ENCODE measurements at places on chromosomes 6 and 20. TPM values are rescaled to one million over a fixed set of nuclear protein-coding genes. Genes with fewer than 3 reads are reported as not detected.
A peak's percentile ranks its signal among the peaks of the same experiment; 100 is the strongest.

- no peak for DNase-seq
These were observed 33.3 kb upstream of the SYNDIG1 start for GRCh38 chr20:24436160-24436559.

GRCh38 chr6:49550492-49551077, at the start of gene C6orf141:
Gene C6orf141, plus strand, starts transcription at chr6:49550668. Its CDS starts 125 bp downstream, at chr6:49550793.
- peak; percentile 41 for DNase-seq

DNA sequence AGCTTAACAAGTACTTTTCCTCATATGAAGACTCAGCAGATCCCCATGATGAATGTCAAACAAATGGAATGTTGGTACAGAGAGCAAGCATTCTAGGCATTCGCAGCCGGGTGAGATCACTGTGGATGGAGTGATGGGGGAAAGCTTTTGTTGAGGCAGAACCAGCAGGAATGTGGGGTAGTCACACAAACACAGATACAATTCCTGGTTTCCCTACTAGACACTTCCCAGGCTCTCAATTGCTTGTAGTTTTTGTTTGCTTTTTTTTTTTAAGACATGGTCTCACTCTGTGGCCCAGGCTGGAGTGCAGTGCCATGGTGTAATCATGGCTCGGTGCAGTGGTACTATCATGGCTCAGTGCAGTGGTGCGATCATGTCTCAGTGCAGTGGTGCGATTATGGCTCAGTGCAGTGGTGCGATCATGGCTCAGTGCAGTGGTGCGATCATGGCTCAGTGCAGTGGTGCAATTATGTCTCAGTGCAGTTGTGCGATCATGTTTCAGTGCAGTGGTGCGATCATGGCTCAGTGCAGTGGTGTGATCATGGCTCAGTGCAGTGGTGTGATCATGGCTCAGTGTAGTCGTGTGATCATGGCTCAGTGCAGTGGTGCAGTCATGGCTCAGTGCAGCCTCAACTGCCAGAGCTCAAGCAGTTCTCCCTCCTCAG, 15.4 kb upstream of the IER3 start:
- no peak for DNase-seq

DNA sequence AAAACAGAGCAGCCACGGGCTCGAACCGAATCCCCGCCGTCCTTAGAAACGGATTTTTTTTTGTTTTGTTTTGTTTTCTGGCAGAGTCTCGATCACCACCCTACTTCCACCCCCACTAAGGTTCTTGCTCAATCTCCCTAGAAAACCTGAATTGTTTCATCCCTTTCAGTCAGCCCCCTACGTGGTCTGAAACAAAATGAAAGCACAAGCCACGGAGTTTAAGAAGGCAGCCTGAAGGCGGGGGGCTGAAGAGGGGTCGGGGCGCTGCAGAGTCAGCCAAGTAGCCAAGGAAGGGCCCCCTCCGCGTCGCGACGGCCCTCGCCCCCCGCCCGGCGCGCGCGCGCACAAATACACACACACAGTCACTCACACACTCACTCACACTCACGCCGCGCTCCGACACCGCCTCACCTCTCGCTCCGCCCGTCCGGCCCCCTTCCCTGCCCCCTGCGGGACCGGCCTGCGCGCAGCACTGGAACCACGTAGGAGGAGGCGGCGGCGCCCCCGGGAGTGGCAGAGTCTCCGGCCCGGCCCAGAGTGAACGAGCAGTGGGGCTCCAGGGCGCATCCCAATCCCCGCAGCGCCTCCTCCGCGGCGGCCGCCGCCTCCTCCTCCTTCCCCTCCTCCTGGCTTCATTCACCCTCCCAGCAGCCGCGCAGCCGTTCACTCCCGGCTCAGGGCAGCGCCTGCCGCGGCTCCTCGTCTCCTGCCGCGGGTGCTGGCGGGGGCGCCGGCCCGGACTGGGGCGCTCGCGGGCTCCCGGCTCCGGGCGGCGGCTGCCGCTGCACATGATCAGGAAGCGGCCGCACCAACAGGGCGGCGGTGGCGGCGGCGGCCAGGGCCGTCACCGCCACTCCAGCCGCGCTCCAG, 1.4 kb downstream of the ATXN1 start:
- DNase-seq, result peak; percentile 75

DNA sequence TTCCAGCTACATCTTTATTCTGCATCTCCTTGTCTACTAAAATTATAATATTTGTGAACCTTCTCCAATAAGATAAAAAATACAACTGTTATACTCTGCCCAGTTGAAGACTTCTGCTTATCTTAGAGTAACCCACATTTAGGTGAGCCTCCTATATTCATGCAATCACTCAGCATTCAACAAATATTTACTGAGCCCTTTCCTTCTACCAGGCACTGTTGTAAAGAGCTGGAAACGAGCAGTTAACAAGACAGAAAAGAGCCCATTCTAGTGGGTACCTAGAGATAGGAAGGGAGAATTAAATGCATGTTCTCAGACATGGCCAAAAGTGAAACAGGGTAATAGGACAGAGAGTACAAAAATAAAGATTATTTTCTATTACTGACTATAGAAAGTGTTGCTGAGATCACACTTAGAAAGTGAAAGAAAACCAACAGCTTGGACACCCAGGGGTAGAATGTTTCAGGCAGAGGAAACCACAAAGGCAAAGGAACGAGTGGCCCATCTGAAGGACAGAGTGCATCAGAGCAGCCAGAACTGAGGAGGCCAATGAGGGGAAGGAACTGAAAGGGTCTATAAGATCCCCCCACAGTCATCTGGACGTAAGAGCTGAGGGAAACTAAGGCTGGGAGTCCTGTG, 50.8 kb upstream of the SMLR1 start:
- no peak for DNase-seq

The METTL24 gene
- total RNA-seq, result not detected

The SDCBP2 gene
- 11.0 TPM for total RNA-seq

- peak; percentile 21 for DNase-seq
These were observed 38.4 kb downstream of the RREB1 start for GRCh38 chr6:7145885-7146828.

DNA sequence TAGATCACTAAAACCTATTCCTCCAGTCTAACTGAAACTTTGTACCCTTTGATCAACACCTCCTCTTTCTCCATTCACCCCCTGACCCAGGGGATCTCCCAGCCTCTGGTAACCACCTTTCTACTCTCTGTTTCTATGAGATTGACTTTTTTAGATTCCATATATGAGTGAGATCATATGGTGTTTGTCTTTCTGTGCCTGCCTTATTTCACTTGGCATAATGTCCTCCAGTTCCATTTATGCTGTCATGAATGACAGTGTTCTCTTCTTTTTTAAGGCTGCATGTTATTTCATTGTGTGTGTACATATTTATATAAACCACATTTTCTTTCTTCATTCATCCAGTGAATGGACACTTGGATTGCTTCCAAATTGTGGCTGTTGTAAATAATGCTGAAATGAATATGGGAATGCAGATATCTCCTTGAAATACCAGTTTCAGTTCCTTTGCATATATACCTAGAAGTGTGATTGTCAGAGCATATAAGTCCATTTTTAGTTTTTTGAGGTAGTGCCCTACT, 57.7 kb downstream of the DHX35 start:
- DNase-seq, result peak; percentile 71

DNA sequence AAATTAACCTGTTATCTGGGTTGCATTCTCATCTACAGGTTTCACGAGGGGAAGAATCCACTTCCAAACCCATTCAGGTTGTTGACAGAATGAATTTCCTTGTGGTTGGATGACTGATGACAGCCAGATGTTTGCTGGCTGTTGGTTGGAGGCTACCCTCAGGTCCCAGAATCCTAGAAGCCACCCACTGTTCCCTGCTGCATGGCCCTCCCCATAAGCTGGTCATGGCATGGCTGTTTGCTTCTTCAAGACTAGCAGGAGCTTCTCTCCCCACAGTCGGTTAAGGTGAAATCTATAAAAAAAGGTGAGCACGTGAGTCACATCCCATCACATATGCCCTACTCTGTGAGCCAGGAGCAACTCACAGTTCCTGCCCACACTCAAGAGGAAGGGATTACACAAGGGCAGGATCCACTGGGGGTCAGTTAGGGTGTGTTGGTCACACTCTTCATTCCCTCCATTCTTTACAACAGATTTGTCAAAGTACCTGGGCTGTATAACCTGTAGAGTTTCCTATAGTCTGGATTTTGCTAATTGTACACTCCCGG, 19.5 kb upstream of the RPS10 start:
- no peak for DNase-seq

DNA sequence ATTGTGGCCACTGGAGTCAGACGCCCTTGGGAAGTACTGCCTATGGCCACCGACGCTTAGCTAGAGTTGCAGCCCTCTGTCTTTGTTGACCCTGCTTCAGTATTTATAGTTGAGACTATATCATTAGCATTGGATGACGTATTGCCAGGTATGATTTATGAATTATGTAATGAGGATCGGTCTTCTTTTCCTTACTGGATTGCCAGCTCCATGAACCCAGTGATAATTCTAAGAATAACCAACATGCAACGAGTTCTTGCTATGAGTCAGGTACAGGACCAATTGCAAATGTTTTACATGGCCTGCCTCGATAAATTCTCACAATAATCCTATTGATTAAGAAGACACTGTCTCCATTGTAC, 63.5 kb downstream of the CLIC5 start:
- no peak for DNase-seq

- no peak for DNase-seq
These were observed 731.5 kb upstream of the MARCKS start for GRCh38 chr6:113125626-113126025.

The OTOR gene
- total RNA-seq, result not detected

The DNAH8 gene
- total RNA-seq, result 0.41 TPM

The NOTCH4 gene
- 0.79 TPM for total RNA-seq

GRCh38 chr6:39344821-39345280, 22.3 kb upstream of the KCNK16 start:
- DNase-seq, result no peak

The COL9A3 gene
- total RNA-seq, result 0.46 TPM

GRCh38 chr6:158160932-158161539, 7.0 kb downstream of the SERAC1 start:
- DNase-seq, result no peak

The DNMT3B gene
- total RNA-seq, result 2.6 TPM

The KCNB1 gene
- total RNA-seq, result not detected

GRCh38 chr20:1242530-1242929, 16.7 kb downstream of the RAD21L1 start:
- no peak for DNase-seq

DNA sequence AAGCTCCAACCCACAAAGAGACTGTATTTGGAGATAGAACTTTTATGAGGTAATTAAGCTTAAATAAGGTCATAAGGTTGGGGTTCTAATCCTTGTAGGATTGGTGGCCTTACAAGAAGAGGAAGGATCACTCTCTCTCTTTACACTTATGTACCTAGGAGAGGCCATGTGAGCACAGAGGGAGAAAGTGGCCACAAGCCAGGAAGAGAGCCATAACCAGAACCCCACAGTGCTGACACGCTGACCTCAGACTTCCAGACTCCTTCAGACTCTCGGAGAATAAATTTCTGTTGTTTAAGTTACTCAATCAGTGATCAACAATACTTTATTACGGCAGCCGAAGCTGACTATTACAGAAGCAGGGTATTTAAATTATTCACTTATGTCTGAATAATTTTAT, 430.5 kb upstream of the EPHA7 start:
- DNase-seq, result no peak

- DNase-seq, result no peak
These were observed 699.0 kb downstream of the PHF3 start for GRCh38 chr6:64334636-64335035.

GRCh38 chr6:72619883-72620696, 1.8 kb upstream of the KCNQ5 start:
- peak; percentile 82 for DNase-seq

- DNase-seq, result no peak
These were observed 81.6 kb downstream of the NCOA7 start for GRCh38 chr6:125872259-125872921.

DNA sequence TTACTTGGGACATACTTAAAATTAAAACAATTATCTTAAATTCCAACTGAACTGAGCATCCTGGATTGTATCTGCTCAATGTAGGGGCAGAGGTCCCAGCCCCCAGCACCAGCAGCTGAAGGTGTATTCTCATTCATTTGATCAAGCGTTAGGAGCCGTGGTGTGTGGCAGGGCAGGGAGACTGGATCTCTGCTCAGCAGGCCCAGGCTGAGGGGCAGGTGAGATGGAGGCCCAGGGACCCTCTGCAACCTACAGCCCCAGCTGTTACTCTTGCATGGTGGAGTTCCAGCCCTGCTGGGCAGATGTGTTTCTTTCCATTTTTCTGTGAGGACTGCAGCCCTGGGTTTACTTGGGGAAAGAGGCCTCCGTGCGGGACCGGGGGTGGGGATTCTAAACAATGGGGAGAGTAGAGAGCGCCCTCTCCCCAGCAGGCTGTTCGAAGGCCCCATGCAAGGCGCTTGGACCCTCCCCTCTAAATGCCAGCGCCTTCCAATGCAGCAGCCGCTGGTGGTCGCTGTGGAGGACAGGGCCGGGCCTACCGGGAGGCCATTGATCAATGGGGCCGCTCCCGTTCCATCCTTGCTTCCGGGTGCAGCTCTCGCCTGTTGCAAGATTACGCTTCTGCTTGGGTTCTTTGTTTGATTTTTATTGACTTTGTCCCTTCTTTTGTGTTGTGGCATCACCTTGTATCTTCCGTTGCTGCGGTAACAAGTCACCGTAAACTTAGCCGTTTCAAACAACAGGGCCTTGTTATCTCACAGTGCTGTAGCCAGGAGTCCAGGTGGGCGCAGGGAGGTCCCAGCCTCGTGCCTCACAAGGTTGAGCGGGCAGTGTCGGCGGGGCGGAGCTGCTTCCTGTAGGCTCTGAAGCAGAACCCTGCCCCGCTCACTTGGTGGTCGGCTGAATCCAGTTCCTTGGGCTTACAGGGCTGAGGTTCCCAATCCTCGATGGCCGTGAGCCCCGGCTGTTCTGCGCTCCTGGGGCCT, 134.8 kb upstream of the PHACTR3 start:
- DNase-seq, result no peak

DNA sequence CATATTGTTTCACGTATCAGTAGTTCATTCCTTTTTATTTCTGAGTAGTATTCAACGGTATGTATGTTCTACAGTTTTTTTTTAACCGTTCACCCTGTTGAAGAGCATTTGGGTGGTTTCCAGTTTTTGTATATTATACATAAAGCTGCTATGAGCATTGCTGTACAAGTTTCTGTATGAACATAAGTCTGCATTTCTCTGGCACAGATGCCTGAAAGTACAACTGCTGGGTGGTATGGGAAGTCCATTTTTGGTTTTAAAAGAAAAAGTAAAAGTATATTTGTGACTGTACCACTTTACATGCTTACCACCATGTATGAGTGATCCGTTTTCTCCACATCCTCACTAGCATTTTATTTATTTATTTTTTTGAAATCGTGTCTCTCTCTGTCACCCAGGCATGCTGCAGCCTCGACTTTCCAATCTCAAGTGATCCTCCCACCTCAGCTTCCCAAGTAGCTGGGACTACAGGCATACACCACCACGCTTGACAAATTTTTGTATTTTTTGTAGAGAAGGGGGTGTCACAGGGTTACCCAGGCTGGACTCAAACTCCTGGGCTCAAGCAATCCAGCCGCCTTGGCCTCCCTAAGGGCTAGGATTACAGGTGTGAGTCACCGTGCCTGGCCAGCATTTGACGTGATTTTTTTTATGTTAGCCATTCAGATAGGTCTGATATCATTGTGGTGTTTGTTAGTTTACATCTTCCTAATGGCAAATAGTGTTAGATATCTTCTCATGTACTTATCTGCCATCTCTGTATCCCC, 11.0 kb upstream of the SIM1 start:
- DNase-seq, result no peak

- DNase-seq, result no peak
These were observed 263.3 kb upstream of the QKI start for GRCh38 chr6:163151212-163151611.

- no peak for DNase-seq
These were observed 73.1 kb downstream of the NCOA3 start for GRCh38 chr20:47574616-47575364.
